ENCODE measurements at places on chromosomes 11 and 22.

DNA sequence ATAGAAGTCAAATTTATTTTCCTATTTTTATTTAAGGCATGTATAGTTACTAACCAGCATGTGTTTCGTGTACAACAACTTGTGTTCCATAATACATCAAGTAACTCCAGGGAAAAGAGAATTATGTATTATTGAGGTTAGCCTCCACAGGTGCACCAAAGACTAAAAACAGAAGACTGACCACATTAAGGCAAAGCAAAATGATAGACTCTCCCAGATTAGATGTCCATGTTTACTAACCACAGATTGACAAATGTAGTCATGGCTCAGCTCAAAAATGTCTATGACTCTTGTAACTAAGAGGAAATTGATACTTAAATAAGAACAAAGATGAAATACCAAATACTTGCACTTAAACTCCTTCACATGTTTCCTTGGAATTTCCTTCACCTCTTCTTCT, 238.5 kb downstream of the METTL15 start:
- no peak for DNase-seq

DNA sequence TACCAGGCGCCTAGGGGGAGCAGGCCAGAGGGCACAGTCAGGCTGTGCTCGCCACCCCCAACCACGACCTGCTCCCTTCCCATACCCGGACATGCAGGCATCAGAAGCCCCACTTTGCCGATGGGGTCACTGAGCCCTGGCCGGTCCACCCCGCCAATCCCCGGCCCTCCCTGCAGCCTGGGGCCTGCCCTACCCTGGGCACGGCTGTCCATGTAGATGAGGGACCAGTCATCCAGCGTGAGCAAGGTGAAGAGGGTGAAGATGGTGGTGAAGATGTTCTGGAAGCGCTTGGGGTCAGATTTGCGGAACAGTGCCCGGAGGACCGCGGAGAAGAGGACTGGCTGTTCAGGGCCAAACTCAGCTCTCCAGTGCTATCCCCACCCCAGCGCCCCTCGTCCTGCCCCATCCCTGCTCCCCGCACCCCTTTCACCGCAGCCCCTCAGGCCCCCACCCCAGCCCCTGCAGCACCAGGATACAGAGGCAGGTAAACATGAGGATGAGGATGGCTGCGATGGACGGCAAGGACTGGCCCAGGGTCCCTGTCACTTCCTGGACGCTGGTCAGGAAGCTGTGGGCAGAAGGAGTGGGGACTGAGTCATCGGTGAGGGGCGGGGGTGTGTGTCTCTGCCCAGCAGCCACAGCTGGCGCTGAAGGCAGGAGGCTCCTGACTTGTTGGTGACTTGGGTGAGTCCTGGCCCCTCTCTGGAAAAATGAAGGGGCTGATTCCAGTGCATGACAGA, 5.5 kb downstream of the CATSPER1 start:
- no peak for DNase-seq

DNA sequence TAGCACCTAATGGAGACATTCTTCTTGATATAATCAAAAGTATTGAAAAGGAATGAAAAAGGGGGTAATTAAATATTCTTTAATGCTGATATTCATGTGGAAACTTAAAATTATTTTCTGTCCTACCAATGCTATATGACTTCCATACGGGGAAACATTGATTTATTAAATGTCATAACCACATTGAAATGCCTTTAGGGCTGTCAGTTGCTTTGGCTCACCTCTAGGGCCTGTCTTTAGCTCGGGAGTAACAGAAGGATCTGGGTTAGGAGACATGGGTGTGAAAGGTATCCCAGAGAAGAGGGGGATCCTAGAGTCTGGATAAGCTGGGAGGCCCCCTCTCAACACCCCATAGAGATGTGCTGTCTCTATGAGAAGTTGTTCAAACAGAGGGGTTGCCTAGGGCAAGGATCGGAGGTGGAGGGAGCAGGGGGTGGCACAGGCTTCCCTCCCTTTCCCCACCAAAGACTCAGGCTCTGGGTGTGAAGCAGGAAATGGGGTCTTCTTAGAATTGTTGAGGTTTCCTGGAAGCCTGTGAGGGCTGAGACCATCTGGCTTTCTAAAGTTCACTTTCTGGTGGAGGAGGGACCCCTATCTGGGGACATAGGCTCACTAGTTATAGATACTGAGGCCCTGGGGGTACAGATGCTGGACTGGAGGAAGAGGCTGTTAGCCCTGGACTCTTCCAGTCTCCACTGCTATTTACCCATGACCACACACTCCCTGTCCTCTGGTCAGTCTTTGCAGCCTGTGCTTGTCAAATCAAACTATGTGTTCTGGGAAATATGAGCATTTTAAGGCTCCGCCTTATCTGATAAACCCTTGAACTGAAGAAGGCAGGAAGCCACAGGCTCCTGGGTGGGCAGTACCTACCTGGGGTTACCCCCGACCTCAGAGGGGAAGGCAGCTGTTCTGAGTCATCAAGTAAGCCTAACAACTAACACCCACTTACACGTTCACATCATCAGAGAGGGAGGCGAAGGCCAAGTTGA, 55.8 kb upstream of the RRAS2 start:
- DNase-seq = no peak

DNA sequence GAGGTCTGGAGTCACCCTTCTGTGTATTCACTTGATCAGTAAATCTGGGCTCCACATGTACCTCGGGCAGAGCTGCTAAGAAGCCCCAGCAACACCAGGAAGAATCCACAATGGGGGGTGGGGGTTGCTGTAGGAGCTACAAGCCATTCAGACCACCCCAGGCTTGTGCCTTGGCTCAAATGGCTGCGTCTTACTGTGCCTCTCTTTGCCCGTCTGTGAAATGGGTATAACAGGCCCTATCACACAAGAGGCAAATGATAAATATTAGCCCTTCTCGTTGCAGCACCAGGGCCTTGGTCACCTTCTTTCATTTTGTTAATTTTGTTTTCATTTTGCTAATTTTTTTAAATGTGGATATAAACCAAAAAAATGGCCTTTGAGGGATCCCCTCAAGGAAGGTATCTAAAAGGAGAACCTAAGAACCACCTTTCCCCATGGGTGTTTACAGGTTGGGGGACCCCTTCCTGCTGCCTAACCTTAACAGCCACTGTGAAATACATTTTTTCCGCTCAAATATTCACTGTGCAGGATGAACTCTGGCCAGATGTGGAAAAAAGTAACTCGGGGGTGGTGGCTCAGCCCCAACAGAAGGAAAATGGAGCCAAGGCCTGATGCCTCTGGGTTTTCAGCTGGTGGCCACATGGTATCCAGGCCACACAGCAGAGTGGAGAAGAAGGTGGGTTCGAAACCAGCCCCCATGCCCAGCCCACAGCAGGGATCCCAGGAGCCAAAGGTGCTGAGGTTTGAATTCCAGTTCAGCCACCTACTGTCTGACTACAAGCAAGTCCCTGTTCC, 284.0 kb downstream of the MN1 start:
- no peak for DNase-seq

- DNase-seq = no peak
Observed at GRCh38 chr11:134529212-134530096, 117.4 kb upstream of the B3GAT1 start.

GRCh38 chr11:83087035-83087434, 15.3 kb upstream of the RAB30 start:
- no peak for DNase-seq

DNA sequence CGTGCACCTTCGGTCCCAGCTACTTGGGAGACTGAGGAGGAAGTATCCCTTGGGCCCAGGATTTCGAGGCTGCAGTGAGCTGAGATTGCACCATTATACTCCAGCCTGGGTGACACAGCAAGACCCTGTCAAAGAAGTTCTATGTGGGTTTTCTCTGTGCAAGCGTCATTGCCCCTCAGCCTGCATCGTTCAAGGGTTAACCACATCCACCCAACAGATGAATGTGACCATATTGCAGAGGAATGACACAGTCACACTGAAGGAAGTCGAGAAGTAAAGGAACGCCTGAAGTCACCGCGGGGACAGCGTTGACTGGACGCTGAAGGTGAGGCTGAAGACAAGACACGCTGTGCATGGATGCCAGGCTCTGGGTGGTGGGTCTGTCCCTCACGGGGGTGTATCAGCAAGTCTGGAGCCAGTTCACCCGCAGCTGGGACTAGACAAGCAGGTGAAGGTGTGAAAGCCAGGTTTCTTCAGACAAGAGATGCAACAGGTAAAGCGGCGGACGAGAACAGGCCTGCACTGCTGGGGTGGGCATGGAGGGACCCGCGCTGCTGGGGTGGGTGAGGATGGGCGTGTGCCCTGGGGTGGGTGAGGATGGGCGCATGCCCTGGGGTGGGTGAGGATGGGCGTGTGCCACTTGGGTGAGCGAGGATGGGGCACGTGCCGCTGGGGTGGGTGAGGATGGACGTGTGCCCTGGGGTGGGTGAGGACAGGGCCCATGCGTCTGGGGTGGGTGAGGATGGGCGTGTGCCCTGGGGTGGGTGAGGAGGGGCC, 36.5 kb upstream of the TOLLIP start:
- DNase-seq = no peak

GRCh38 chr11:121437686-121438078, 14.4 kb upstream of the SORL1 start:
- DNase-seq = no peak

DNA sequence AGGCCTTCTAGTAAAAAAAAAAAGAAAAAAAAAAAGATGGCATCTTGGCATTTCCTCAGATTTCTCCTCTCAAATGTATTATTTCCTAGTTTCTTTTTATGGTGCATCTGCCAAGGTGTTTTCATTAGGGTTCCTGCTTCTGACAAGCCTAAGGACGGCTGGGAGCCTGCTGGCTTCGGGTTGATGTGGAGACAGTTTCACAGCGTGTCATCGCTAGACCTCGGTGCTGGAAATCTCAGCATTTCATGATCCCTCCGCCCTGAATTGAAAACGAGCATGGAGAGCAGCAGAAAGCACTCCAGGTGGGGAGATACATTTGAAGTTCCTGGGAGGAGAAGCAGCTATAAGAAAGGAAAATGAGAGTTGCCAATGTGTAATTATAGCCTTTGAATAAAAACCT, 283.9 kb upstream of the CNTN5 start:
- DNase-seq = no peak
